ENCODE measurements at places on chromosomes 5 and 9.

GRCh38 chr9:68705531-68706362 lies 707 bp downstream of the PIP5K1B start:
- no peak for DNase-seq

DNA sequence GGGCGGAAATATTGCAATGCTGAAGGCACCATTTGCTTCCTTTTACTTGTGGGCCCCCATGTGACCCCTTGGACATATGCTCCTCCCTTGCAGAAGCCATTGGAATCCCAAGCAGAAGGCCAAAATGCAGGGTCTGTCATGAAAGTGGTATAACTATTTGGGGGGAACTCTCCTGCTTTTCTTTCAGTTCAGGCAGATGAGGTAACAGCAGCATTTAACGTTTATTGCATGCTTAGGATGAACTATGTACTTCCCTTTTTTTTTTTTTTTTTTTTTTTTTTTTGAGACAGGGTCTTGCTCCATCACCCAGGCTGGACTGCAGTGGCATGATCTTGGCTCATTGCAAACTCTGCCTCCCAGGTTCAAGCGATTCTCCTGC lies 7.8 kb downstream of the FOXI1 start:
- DNase-seq = no peak

- DNase-seq = no peak
Measured at GRCh38 chr5:139863361-139863760, 67.8 kb downstream of the PSD2 start.

DNA sequence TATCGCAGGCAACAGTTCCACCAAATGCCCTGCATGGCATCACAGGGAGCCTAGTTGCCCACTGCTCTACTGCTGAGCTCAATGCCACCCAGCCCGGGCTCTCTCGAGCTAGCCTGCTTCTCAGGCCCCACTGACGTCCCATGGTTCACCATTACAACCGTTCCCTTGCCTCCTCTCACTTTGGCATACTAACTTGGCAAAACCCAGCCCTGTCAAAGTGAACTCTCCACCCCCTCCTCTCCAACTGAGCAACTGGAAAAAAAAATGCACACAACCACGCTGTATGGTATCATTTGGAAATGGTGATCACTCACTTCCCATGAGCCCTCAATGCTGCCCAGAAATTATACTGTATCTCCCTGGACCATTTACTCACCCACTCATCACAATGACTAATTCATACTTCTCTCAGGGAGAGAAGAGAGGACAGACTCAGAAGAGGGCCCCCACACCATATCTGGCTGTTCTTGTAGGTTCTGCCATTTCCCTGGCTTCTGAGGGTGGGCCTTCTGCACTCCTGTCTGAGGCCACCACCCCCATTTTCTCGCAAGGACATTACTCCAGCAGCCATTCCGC lies 51.4 kb upstream of the RARS1 start:
- no peak for DNase-seq

Measured in Panc1 (cell line).